Upper lobe of left lung (tissue), 6 donors: ENCODE measurements at places on chromosomes 13 and 19. TPM values are rescaled to one million over a fixed set of nuclear protein-coding genes. Genes with fewer than 3 reads are reported as not detected.

GRCh38 chr13:33087790-33088189, 71.6 kb downstream of the KL start:
- H3K4me3 ChIP-seq, result no peak overlapping the region
- H3K4me1 ChIP-seq, result peaks cover 15% of the 10 kb centered on the region
- H3K27me3 ChIP-seq, result no peaks in the 10 kb centered on the region

DNA sequence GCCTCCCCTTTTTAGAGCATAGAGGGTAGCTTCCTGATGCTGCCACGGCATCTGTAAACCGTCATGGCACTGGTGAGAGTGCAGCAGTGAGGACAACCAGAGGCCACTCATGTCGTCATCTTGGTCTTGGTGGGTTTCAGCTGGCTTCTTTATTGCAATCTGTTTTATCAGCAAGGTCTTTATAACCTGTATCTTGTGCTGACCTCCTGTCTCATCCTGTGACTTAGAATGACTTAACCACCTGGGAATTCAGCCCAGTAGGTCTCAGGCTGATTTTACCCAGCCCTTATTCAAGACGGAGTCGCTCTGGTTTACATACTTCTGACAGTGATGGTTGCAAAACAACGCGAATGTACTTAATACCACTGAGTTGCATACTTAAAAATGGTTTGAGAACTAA, 14.4 kb upstream of the FBN3 start:
- no peaks in the 10 kb centered on the region for H3K27me3 ChIP-seq
- no peaks in the 10 kb centered on the region for H3K4me1 ChIP-seq
- H3K4me3 ChIP-seq, result no peak overlapping the region
- no peaks in the 10 kb centered on the region for H3K36me3 ChIP-seq
- DNase-seq, result no peak
- H3K27ac ChIP-seq, result no peak overlapping the region

The PSPN gene
- 1.3 TPM for total RNA-seq

The CGB2 gene
- total RNA-seq, result not detected

The FCAR gene
- total RNA-seq, result 7.6 TPM

The LYPD3 gene
- total RNA-seq, result 0.29 TPM

DNA sequence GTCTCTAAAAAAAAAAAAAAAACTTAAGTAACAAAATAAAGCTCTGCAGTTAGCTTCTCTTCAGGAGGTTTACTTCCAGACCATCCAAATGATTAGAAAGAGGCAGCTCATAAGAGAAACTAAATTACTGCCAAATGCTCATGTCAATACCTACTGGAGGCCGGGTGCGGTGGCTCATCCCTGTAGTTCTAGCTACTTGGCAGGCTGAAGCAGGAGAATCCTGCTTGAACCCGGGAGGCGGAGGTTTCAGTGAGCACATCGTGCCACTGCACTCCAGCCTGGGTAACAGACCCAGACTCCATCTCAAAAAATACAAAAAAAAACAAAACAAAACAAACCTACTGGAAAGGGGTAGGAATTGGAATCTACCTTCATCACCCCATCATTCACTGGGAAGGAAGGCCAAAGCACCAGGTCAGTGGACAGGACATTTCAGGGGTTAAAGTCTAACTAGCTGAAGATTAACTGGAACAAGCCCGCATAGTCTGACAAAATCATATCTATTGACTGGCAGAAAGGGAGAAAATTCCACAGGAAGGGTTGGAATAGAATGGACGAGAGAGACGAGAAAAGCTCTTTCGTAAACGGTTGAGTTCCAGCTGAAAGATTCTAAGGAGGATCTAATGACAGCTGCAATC, 1.3 kb downstream of the ZFP14 start:
- H3K4me3 ChIP-seq, result no peak overlapping the region
- H3K27me3 ChIP-seq, result no peaks in the 10 kb centered on the region
- no peaks in the 10 kb centered on the region for H3K36me3 ChIP-seq
- no peak for DNase-seq
- H3K4me1 ChIP-seq, result peaks cover 8% of the 10 kb centered on the region

The BEST2 gene
- total RNA-seq, result not detected

The RFX2 gene
- total RNA-seq, result 14.3 TPM

The ZNF440 gene
- 12.4 TPM for total RNA-seq
